ENCODE measurements at places on chromosomes 4 and X.

DNA sequence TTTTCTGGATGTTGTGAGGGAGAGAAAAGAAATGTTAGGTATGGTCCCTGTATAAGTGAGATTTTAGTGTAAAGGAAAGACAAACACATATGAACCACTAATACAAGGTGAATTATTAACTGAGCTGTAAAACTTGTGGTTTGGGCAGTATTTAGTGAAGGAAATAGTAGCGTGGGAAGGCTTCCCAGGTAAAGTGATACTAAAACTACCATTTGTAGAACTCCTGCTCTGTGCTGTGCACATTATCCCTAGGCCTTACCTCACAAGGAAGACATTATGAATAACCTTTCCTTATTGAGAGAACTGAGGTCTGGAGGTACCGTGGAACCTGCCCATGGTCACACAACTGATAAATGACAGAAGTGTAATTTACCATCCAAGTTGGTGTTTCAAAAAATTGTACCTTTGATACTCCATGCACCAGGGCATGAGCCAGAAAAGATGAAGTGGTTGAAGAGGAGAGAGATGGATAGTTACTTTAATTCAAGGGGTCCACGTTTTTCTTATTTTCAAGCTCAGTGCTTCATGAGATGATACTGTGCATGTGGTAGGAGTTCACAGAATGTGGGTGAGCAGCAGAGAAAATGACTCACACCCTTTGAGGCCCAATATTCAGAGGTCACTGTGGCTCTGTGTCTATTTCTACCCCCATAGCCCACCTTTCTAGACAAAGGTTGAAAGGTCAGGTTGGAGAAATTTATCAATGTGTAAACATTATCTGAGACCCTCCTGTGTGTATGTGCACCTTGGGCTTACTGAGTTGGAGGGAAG is 2.6 kb upstream of the VSIG4 start:
- no peak for DNase-seq

- no peak for DNase-seq
Observed at GRCh38 chr4:101187841-101188240, 159.5 kb downstream of the PPP3CA start.

GRCh38 chr4:950136-951020 is 18.1 kb downstream of the TMEM175 start:
- no peak for DNase-seq

- DNase-seq: no peak
Observed at GRCh38 chrX:97482666-97483300, 599.1 kb downstream of the RPA4 start.

DNA sequence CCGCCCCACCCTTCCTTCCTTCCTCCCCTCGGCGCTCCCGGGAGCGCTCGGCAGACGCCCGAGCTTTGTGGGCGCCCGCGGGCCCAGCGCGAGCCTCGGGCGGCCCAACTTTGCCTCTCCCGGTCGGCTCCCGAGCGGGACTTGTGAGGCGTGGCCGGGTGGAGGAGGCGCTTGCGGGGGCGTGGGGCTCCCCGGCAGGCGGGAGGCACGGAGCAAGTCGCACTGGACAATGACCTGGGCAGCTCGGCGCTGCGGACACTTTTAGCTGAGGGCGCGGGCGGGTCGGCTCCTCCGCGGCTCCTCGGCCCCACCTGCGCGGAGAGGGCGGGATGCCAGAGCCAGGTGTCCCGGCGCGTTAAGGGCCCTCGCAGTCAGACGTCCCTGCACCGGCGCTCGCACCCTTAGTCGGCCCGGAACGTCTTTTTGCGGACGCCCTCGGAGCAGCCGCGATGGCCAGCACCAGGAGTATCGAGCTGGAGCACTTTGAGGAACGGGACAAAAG is 385 bp downstream of the DCLK2 start:
- DNase-seq: no peak

DNA sequence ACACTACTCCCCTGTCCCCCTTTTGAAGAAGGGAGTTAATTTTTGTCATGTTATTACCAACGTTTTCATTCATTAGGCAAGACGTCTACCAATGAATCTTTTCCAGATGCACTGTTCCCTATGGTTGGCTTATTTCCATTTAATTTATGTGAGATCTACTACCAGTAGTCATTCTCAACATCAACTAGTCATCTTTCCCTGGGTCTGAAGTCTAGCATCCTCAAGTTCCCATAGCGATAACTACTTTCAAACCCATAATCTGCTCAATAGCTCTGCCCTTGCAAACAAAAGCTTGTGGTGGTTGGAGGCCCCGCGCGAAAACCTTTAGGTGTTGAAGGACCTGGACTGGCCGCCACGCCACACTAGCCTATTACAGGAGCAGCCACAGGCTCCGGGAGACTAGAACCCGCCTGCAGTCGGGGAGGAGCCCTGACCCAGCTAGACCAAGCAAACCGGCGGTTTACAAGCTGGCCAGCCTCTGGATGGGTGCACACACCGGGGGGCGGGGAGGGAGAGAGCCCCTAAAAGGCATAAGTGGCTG is 746 bp downstream of the PPAT start:
- DNase-seq: no peak

DNA sequence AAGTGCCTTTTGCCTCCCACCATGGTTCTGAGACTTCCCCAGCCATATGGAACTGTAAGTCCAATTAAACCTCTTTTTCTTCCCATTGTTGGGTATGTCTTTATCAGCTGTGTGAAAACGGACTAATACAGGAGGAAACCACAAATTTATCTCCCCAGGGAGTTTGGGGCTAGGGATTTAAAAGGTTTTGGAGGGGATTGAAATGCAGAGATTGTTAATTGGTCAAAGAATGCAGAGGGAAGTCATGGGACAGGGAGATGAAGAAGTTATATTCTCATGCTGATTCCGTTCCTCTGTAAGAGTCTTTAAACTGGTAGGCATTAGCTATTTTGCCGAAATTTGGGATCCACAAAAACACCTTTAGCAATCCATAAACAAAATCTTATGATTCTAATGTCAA is 57.9 kb downstream of the TKTL2 start:
- no peak for DNase-seq

- DNase-seq: no peak
Observed at GRCh38 chr4:118743867-118744266, 58.7 kb downstream of the METTL14 start.

- DNase-seq: no peak
Observed at GRCh38 chrX:9907645-9908387, 59.3 kb upstream of the CLDN34 start.

DNA sequence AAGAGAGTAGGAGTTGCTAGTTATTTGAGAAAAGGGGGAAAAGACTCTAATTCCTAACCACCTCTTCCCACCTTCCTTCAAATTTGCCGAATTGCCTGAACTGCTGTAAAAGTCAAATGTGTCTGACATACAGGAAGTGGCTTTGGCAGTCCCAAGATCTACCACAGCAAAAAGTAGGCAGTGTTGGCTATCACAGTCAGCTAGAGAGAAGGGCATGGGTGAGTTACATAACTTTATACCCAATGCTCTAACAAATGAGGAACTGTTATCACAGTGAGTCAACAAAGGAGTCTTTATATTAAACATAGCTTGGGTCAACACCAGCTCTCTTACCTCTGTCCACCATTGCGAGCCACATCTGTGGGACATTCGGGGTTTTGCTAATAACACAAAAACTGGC is 2.4 kb upstream of the MBNL3 start:
- no peak for DNase-seq

- no peak for DNase-seq
Observed at GRCh38 chr4:21888195-21888976, 60.2 kb downstream of the KCNIP4 start.

Data from T-helper 1 cell (primary cell).